Inflammatory macrophage (primary cell): ENCODE measurements at places on chromosomes 6 and 20.

DNA sequence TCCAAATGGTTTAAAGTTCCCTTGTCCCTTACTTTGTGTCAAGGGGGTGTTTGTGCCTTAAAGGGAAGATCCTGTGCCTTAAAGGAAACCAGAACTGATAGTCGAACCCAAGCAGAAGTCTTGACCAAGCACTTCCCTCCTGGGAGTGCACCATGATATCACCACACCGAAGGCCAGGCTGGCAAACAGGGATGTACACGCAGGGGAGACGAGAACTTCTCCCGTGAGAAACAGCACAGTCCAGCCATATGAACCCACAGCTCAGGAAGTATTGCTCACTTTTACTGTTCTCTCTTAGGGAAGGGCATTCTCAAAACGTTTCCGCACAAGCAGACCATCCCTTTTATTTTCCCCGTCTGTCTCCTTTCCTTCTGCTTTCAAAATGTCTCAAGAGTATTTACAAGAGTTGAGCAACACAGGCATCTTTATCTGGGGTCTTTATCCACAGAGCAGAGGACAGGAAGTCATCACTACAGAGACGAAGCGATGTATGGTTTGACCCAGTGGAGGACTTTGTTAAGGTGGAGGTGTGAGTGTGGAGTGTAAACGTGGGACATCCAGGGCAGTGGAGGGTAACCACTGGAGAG, 12.8 kb upstream of the SERPINB1 start:
- DNase-seq = peak; percentile 86

DNA sequence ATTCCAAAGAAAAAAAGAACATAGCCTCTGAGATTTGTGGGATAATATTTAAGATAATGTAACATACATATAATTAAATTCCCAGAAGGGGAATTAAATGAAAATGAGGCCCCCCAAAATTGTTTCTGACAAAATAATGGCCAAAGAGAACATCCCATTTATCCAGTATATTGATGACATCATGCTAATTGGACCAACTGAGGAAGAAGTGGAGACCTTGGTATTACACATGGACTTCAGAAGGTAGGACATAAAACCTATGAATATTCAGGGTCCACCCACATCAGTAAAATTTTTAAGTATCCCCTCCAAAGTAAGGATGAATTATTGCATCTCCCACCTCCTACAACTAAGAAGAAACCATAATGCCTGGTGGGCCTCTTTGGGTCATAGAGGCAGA, 15.6 kb upstream of the RBM24 start:
- DNase-seq = no peak

GRCh38 chr6:22600059-22600458, 30.7 kb downstream of the HDGFL1 start:
- no peak for DNase-seq

DNA sequence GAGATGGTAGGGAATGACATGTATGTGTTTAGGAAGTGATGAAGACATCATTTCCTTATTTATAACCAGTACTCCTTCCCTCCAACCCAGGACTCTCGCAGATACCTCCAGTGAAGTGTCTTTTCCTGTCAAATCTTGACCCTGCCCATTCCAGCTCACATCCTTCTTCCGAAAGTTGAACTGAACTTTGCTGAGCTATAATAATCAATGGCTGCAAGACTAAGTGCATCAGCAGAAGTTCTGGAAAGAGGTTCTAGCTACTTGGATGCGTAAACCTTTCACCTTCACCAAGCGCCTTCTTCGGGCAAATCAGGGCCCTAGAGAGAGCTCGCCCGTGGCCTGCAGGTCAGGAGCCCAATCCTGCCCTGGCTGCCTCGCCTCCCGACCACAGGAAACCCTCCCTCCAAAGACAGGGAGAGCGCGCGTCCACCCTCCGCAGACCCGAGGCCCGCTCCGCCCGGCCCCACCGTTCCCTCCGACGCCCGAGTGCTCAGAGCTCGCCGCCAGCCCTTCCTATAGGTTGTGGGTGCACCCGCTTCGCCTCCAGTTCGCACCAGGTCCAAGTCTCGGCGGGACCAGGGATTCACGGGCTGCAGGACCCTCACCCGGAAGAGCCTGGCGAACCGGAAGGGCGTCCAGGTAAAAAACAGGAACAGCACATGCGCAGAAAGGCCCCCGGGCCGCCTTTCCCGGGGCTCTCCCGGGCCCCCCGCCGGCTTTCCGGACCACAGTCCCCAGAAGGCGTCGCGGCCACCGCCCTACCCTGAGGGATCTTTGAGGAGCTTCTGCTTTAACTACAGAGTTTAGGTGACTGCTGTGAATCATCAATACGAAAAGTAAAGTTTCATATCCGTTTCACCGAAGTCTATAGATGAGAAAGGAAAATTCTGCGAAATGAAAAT, at the start of gene ZNF334:
TSS of gene ZNF334 (minus strand) at position 617 of the 902 bp plus-strand sequence. CDS start 1,457 bp downstream, outside the sequence.
- DNase-seq = peak; percentile 69

DNA sequence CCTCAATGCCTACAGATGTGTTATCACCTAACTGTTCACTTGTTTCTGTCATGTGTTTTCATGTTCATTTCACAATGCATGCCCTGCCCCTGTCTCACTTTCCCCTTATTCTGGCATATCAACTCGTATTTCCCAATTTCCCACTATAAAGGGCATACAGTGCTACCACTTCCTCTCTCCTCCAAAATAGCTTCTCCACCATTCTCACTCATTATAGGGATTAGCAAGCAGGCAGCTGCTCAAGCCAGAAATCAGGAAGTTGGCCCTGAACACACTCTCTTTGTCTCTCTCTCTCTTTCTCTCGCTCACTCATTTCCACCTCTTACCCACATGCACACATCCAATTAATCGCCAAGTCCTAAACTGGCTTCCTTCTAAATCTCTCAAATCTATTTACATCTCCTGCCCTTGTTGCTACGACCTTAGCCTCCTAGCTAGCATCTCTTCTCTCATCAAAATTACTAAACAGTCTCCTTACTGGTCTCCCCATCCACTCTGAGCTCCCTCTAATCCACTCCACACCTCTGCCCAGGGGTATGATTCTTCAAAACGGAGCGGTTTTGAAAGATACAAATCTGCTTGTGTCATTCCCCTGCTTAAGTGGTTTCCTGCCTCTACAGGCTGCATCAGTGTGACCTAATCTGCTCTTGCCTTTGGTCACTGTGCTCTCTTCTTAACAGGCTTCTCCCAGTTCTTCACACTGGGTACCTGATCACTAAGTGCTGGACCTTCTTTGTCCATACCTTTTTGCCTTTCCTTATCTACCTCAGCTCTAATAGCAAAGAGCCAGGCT, 196.2 kb downstream of the BTBD9 start:
- peak; percentile 90 for DNase-seq

GRCh38 chr6:90159452-90159851, 137.2 kb downstream of the BACH2 start:
- no peak for DNase-seq
